Thyroid gland (tissue), 4 donors: ENCODE measurements at places on chromosomes 16 and 17. TPM values are rescaled to one million over a fixed set of nuclear protein-coding genes. Genes with fewer than 3 reads are reported as not detected.

DNA sequence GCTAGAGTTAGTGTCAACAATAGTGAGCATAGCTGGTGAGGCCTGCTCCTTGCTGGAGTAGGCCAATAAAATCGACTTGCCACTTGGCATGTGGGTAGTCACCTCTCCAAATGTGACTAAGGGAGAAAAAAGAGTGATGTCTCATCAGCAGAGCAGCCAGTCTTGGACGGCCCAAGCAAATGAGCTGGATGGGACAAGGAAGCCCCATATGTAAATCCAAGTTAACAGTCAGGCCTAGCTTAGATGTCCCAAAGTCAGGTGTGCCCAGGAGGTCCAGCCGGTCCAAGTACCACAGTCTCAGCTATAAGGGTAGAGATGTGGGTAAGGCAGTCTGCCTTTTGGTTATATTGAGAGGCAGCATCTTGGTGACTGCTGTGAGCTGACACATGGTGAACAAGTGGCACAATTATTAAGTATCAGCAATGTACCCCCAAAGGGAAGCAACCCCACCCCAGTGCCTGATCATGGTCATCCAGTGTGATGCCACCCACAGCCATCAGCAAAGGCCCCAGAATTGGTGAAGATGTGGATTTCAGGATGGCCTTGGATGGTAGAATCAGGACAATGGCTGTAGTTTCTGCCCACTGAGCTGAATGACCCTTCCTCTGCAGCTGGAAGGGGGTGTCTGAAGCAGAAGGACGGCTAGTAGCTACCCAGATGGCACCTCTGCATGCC, 83.4 kb downstream of the TNFRSF13B start:
- DNase-seq = no peak

DNA sequence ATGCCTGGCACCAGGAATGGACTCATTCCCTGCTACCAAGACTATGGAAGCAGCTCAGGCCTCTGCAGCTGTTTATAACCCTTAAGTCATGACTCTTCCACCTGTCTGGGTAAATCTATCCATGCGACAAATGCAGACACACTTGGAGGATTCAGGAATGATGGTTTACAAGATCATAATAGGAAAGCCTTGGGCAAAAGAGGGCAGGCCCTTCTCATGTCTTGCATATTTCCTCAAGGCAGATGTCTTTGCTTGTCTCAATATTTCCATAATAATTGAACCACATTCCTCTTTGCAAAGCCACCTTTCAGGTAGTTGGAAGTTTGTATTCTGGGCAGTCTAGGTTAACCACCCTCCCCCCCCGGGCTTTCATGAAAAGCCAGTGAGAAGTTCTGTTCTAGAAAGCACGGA, 884 bp upstream of the JPT1 start:
- DNase-seq = no peak

- DNase-seq = peak; percentile 76
Measured at GRCh38 chr17:45394913-45395568, 37.6 kb downstream of the ARHGAP27 start.

DNA sequence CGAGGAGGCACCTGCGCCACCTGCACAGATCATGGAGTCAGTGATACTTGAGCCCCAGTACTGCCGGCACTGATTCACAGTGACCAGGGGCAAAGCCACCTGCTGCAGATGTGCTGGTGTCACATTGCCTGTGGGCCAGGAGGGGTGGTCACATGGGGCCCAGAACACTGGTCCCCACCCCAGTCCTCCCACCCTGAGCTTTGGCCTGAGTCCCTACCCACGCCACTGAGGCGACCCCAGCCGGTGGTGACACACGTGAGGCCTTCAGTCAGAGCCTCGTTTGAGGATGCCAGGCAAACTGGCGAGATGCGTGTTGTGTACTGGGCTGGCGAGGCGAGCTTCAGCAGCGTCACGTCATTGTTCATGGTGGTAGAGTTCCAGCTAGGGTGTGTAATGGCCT, 1.5 kb downstream of the CTRL start:
- DNase-seq = no peak

GRCh38 chr17:40872416-40872815, 5.4 kb upstream of the KRT12 start:
- DNase-seq = no peak

- no peak for DNase-seq
Measured at GRCh38 chr16:63315229-63315628, 1279.0 kb upstream of the CDH8 start.

The HOXB8 gene
- not detected for total RNA-seq
